Activated CD4-positive, alpha-beta memory T cell treated with anti-CD3 and anti-CD28 coated beads, Interleukin-2, amount 10 ng/mL, durations not matched to agents 7 days and 5 days (primary cell): ENCODE measurements at places on chromosomes 11 and 22. TPM values are rescaled to one million over a fixed set of nuclear protein-coding genes. Genes with fewer than 3 reads are reported as not detected.

The CLDN5 gene
- total RNA-seq = 0.38 TPM

DNA sequence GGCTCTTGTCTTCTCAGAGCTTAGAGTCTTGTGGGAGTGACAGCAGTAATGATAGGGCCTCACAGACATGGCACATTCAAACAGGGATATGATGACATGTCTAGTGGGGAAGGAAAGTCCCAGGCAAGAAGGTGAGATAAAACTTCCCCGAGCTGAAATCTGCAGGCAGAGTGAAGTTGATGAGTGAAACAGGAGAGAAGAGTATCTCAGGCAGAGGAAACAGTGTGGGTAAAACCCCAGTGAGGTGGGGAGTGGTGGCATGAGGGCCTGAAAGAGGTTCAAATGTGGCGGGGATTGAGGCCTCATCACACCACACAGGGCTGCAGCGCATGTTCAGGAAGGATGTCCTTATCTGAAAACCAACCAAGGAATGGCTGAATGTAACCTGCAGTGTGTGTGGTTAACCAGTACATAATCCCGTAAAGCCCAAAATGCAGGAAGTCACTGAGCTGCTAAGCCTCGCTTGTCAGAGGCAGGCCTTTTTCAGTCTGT is 153.8 kb upstream of the E2F8 start:
- no peak overlapping the region for H3K4me3 ChIP-seq
- H3K27ac ChIP-seq = no peak overlapping the region
- H3K36me3 ChIP-seq = no peaks in the 10 kb centered on the region
- peaks cover 8% of the 10 kb centered on the region for H3K4me1 ChIP-seq
- no peak for DNase-seq

DNA sequence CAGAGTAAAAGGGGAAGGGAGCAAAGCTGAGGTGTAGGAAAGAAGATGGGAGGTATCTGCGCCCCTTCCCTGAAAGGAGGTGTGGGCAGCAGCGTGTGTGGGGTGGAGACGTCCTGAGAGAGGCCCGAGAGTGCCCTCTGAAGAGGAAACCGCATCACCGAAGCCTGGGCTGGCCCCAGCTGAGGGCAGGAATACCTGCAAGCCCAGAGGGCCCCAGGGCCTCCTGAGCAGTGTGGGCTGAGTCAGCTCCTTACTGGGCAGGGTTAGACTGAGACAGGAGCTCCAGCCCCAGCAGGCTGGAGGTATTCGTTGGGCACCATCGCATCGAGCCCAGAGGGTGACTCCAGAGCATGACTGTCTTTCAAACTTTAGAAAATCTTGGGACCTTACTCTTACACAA is 534.0 kb upstream of the B3GAT1 start:
- no peak overlapping the region for H3K4me3 ChIP-seq
- no peaks in the 10 kb centered on the region for H3K27me3 ChIP-seq
- DNase-seq = no peak
- no peak overlapping the region for H3K27ac ChIP-seq

GRCh38 chr11:88114486-88115045 is 60.7 kb downstream of the RAB38 start:
- no peak for DNase-seq
- peaks cover 2% of the 10 kb centered on the region for H3K27me3 ChIP-seq
- H3K36me3 ChIP-seq = no peaks in the 10 kb centered on the region
- H3K27ac ChIP-seq = no peak overlapping the region
- no peak overlapping the region for H3K4me3 ChIP-seq

GRCh38 chr11:80155412-80156017 is 714.7 kb upstream of the TENM4 start:
- H3K36me3 ChIP-seq = no peaks in the 10 kb centered on the region
- no peak overlapping the region for H3K27ac ChIP-seq
- no peak for DNase-seq
- H3K27me3 ChIP-seq = no peaks in the 10 kb centered on the region

DNA sequence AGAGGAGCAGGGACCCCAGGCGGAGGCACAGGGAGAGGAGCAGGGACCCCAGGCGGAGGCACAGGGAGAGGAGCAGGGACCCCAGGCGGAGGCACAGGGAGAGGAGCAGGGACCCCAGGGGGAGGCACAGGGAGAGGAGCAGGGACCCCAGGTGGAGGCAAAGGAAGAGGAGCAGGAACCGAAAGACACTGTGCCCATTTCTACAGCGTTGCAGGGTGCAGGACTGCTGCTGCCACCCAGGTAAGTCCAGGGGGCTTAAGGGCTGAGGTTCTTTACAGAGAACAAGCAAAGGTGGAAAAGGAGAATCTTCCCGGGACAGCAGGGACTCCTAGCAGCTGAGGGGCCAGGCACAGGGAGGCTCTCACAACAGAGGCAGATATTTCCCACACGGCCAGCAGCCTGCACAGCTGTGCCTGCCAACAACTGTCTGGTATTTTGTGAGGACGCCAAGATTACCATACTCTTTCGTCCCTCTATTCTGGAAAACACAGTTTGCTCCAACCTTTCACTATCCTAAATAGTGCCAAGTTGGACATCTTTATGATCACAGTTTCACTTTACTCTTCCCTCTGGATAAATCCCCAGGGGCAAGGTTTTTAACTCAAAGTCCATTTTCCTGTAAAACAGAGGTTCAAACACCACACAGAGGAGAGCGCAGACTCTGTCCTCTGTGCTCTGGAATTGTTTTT is 39.4 kb downstream of the SHANK2 start:
- H3K4me1 ChIP-seq = no peaks in the 10 kb centered on the region
- H3K36me3 ChIP-seq = no peaks in the 10 kb centered on the region
- DNase-seq = no peak
- H3K27me3 ChIP-seq = no peaks in the 10 kb centered on the region
- H3K27ac ChIP-seq = no peak overlapping the region
- H3K4me3 ChIP-seq = no peak overlapping the region
